ENCODE measurements at places on chromosomes 5 and 9.

DNA sequence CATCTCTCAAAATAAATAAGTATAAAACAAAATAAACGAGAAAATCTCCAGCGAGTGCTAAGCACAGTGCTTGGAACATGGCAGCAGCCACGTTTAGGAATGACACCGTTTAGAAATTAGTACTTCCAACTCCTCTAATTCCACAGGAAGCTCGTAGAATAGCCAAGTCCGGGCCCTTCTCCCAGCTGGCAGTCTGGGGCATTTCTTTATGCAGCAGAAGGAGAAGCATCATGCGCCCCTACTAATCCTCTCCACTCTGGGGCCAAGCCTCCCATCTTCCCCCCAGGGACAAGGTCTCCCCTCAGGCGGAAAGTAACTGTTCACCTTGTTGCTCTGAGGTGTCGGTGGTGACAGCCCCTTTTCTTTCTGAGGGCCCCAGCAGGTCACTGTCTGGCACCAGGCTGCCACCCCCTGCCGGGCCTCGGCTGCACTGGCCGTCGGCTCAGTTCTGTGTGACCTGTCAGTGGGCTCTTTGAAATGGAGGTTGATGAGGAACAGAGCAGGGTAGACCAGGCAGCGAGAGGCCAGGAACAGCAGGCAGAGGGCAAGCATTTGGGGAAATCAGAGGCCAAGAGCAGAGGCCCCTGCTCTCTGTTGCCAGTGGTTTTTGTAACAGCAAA, 113.5 kb upstream of the WWC1 start:
- no peak for DNase-seq

GRCh38 chr9:134320126-134320867, 6.0 kb upstream of the RXRA start:
- no peak for DNase-seq

GRCh38 chr5:68345582-68345981, 130.0 kb downstream of the PIK3R1 start:
- no peak for DNase-seq

- DNase-seq: no peak
Measured at GRCh38 chr5:57834829-57835608, 352.4 kb upstream of the ACTBL2 start.

DNA sequence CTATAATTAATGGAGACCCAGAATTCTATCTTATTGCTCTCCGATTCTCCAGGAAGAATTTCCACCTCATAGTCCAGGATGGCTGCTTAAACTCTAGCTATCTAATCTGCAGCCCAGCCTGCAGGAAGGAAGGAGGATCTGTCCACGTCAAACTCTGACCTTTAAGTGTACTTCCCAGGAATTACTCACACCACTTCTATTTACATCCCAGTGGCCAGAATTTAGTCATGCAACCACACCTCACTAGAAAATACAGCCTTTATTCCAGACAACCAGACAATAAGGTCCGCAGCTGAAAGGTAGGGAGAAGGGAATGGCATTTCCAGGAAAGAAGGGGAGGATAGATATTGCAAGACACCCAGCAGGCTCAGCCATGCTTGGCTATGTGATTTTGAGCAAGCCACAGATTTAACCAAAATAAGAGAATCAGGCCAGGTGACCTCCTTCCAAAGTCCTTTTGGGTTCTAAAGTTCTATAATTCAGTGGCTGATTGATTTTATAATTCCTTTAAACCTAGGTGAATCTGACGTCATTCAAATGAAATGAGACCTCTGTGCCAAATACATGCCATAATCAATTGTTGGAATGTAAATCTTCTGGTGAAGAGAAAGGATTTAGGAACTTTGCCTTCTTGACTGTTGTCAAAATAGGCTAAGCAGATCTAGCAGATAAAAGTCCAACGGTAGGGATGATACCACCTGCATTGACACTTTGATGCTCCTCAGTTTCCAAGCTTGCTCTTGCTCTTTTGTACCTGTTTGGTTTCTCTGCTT, 3.7 kb upstream of the DENND1A start:
- DNase-seq: no peak

GRCh38 chr5:78252715-78253114, 41.8 kb downstream of the AP3B1 start:
- DNase-seq: no peak

GRCh38 chr5:126394211-126394788, 28.9 kb upstream of the GRAMD2B start:
- DNase-seq: no peak

- DNase-seq: no peak
Measured at GRCh38 chr5:143898381-143898780, 86.4 kb downstream of the HMHB1 start.

GRCh38 chr9:123985869-123986268, 25.7 kb upstream of the LHX2 start:
- DNase-seq: no peak

DNA sequence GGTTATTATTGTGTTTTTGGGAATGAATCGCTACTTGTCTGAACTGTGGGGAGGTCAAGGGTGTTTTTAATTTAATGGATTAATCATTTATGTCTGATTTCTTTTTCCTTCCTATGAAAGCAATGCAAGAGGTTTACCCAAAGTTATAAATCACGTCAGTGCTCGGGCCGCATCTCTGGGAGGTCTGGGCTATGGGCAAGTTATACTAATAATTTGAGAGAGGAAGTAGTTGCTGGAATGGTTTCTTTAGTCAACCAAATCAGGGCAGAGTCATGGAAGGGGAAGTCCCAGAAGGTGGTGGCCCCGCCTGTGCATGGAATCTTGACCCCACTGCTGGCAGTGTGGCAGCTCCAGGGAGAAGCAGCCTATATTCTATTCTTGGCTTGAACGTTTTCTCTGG, 180.2 kb downstream of the HSPA4 start:
- no peak for DNase-seq

GRCh38 chr5:55037046-55037771, 13.2 kb downstream of the GZMK start:
- DNase-seq: no peak

DNA sequence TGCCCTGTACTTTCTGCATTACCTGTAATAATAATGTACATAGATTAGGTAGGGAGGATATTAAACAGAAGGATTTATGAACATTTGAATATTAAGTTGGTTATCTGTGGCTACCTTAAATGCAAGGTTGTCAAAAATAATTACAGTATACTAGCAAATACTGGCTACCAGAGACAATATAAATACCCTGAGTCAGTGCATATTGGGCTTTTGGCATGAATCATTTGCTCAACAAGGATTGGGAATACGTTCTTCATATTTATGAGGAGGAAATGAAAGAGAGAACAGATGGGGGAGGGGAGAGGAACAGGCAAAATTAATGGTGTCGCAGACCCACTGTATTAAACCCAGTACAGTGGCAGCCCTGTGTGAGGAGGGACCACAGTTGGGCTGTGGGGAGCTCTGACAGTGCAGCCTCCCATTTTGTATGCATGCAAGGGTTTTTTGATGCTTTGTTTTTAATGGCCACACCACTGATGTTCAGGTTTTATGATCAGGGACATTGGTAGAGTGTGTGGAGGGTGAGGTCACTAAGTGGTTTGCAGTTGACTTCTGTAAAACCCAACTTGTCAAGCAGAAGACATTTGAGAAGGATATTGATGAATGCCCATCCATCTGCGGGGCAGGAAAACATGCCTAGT, 56.9 kb downstream of the MVB12B start:
- no peak for DNase-seq

DNA sequence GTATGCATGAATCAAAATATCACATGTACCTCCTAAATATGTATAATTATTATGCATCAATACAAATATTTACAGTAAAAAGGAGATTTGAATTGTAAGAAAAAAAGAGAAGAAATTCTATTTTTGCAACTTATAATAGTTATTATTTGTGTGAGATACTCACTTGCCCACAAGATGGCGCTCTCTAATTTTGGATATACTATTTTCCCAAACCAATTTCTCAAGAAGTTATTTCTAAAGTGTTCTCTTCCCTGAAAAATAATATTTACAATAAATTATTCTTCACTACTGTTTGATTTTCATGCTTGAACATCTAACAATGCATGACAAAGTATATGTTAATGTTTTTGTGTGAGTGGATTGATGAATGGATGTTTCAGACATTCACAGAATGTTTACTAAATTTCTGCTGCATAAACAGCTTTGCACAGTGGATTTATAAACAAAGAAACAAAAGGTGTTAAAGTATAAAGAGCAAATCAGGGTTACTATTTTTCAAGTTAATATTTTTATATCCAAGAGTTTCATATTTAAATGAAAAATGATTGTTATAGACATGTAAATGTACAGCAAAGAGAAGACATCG, 503.4 kb downstream of the PDE4D start:
- peak; percentile 4 for DNase-seq

GRCh38 chr5:117999939-118000549, 988.3 kb downstream of the DTWD2 start:
- DNase-seq: no peak

DNA sequence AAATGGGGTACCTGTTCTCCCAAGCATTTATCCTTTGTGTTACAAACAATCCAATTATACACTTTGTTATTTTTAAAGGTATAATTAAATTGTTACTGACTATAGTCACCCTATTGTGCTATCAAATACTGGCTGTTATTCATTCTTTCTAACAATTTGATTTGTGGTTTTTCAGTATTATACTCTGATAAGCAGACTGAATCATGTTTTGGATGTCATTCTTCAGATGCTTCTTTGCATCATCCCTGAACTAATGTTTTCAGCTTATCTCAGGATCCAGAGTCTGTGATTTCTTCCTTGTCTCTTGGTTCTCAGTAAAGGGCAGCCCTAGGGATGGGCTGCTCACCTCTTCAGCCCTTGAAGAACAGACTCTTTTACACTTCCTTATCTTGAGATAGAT, 177.8 kb upstream of the SGCD start:
- no peak for DNase-seq

- DNase-seq: no peak
Measured at GRCh38 chr9:38043931-38044623, 24.9 kb downstream of the SHB start.

- no peak for DNase-seq
Measured at GRCh38 chr5:25033658-25034057, 388.9 kb upstream of the CDH10 start.

- DNase-seq: no peak
Measured at GRCh38 chr5:173464813-173465212, 136.6 kb upstream of the STC2 start.

DNA sequence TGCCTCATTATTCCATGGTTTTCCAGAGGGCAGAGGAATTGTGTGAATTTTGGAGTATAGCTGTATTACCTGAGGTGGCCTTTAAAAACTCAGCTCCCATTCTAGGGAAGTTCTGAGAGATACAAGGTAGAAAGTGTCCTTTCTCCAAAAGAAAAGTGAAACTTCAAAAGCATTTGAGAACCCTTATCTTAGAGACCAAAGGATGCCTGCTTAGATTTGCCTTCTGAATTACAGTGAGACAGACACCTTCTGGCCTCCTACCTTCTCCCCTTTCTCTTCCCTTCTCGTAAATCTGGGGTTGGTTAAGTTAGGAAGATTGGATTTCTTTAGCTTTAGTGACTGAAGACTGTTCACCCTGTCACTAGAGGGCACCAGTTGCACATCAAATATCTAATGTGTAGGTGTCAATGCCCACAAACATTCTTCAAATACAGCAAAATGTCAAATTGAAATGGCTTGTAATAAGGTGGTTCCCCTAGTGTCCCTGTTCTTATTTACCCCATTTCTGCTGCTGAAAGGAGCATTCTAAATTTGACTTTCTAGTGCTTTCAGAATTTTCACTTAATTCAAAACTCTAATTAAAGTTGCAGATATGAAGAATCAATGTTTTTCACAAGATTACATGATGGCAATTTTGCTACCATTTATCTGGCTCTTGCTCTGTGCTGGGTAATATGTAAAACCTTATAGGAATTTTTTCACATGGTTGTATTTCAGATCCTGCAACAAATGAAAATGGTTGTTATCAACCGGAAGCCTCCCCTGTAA, 46.7 kb downstream of the PRRC1 start:
- DNase-seq: peak; percentile 44

GRCh38 chr9:74333384-74334032, 163.6 kb upstream of the RORB start:
- no peak for DNase-seq

GRCh38 chr5:141420855-141421488, at the start of gene PCDHGA11:
Gene PCDHGA11, plus strand, starts transcription at chr5:141421051. Its CDS starts 177 bp downstream, at chr5:141421228.
- no peak for DNase-seq

DNA sequence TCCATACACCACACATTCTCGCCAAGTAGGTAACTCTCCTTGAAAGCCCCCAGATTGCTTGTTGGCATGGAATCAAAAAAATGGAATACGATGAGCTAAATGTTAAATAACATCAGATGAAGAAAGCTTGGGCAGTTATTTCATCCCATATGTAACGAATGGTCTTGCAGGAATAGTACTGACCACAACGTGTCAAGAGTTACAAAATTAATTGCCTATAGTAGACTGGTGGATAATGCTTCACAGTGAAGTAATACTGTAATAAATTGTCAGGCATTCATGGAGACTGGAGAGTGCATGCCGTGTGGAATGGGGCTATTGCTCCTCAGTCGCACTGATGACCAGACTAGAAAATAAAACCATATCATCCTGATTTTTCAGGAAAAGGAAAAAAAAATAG, 1628.7 kb downstream of the MAT2B start:
- no peak for DNase-seq

DNA sequence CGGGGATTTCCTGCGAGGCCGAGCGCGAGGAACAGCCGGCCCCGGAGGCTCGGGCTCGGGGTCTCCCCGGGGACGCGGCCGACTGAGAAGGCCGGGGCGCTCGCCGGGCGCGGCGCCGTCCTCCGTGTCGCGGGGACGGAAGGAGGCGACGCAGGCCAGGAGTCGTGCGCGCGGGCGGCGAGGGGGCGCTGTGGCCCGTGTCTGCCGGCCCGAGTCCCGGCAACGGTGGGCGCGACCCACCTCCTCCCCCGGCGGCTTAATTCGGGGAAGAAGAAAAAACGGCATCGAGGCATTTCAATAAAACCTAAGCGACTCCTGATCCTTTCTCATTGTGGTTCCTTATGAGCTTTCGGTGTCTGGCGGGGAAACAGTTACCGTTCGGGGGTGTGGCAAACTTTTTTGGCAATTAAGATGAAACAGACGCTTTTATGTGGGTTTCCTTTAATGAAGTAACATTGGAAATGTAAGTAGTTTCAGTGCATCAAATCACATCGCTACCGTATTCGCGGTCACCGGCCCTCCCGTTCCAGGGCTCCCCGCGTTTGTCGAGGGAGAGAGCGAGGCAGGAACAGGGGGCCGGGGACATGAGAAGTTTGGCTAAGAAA, 3.7 kb upstream of the IRX2 start:
- no peak for DNase-seq

DNA sequence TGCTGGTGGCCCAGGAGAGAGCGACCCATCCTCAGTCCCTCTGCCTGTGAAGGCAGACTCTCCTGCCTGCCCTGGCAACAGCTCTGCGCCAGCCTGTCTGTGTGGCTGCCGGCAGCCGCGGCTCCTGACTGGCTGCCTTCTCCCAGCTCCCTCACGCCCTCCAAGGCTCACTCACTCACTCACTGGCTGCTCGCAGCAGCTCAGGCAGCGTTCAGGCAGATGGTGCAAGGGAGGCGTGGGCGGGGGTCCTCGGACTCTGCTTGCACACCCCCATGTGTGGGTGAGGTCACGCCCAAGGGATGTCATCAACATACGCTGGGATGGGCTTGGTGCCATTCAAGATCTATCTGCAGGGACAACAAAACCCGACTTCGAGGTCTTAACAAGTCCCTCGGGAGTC, 66.7 kb downstream of the DAB2IP start:
- DNase-seq: no peak

- no peak for DNase-seq
Measured at GRCh38 chr5:58239731-58240130, 220.2 kb downstream of the PLK2 start.

Measured in NCI-H2081 (cell line).